Stimulated activated CD4-positive, alpha-beta T cell treated with anti-CD3 and anti-CD28 coated beads, Interleukin-2, amount 100 ng/mL, for 24 hours (primary cell): ENCODE measurements at places on chromosomes 12 and 14.

DNA sequence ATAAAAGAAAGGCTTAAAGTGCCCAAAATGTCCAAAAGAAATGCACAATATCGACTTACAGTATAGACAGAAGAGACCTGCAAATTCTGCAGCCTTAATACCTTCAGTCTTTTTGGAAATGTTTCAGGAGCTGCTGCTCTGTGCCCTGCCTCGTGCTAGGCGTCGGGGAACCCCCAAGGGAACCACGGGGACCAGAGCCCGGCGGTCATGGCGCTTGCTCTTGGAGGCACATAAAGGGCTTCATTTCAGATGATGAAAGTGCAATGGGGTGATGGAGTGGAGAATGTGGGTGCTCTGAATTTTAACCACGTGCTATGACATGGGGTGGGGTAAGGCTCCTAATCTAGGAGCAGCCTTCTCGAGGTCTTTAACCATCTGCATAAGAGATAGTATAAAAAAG, 14.8 kb upstream of the AACS start:
- DNase-seq: no peak

DNA sequence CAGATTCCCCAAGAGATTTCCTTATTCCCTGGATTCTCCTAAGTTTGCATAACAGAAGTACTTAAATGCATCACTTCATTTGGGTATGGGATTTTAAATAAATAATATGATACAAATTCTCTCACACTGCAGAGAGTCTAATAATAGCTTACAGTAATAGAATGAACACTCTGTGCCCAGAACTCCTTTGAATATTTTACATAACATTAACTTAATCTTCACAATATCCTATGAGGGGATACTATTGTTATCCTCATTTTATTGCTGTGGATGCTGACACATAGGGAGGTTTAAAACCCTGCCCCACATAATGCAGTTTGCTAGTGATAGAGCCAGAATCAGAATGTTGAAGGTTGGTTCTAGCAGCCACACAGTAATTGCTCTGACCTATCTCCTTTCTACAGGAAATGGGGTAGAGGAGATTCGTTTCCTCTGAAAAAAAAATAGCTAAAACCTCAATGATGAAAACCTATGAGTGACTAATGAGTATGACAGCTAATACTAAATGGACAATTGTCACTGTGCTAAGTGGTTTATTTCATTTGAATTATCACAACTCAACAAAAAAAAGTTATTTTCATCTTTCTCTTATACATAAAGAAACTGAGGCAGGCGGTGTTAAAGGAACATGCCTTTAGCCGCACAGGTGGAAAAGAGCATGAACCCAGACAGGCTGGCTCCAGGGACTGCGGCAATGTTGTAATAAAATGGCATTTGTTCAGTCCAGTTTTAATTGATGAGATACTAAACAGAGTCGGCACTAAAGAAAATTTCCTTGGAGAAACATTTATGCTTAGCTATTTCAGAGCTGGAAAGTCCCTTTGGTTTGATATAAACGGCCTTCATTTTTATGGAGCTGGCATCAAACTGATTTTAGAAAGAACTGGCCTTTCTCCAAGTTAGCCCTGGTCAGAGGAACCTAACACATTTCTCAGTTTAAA, 880.9 kb downstream of the NRXN3 start:
- no peak for DNase-seq

- peak; percentile 78 for DNase-seq
Observed at GRCh38 chr12:6534945-6535696, 804 bp downstream of the GAPDH start.

- DNase-seq: no peak
Observed at GRCh38 chr12:25573346-25573745, 20.3 kb upstream of the LMNTD1 start.

DNA sequence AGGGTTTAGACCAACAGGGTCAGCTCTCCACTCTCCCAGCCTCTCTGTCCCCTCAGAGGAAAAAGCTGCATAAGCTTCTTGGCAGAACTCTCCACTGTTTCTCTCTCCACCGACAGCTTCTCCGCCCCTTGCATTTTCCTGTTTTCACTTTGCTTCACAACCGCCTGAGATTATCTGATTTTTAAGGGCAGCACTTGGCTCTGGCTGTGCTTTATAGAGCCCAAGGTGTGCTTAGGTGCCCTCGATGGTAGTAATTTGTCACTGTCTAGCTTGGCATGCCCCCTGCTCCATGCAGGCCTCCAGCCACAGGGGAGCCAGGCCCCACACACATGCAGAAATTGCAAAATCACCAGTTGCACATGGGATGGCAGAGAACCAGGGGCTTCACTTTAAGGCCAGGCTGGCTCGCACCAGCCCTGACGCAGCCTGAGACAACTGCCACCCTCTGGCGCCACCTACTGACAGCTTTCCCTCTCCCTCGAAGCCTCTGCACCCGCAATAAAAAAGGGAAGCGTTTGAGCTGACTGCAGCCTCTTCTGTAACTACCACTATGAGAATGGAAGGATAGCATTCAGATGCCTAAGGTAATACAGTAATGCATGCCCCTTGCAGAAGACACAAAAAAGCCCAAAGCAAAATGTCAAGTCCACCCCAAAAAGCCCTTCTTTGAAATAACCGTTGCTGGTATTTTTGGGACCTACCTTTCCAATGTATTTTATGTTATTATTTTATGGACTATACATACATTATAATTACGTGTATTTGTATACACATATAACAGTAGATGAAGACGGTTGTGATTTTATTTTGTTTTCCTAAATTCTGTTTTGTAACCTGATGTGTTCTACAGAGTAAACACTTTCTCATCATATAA, 32.0 kb upstream of the RIMBP2 start:
- DNase-seq: peak; percentile 85

- no peak for DNase-seq
Observed at GRCh38 chr14:81169711-81170103, 51.1 kb downstream of the GTF2A1 start.

- DNase-seq: no peak
Observed at GRCh38 chr12:10408842-10409241, 715 bp downstream of the KLRC4 start.

- DNase-seq: no peak
Observed at GRCh38 chr12:93758801-93759373, 81.7 kb downstream of the CRADD start.

DNA sequence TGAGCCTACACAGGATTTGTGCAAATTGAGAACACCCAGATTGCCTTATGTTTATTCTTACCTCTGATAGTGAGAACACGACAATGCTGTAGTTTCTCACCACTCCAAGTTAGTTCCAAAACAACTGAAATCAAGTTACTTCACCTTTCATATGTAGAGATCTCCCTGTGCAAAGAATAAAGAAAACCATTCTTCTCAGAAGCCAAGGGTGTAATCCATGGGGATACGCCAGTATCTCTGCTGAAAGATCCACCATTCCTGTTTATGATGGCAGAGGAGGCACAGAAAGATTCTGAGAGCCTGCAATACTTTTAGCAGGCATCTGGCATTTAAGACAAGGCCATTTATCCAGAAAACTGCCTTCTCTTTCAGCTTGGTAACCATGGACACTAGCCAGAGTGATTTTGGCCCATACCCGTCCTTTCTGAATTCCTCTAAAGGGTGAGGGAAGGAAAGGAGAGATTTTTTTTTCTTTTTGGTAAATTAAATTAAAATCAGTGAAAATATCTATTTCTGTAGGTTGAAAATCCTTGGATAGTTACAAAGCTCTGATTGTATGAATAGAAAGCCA, 355.4 kb upstream of the FAR2 start:
- DNase-seq: no peak

- DNase-seq: peak; percentile 28
Observed at GRCh38 chr14:68682166-68683103, 110.4 kb downstream of the ZFP36L1 start.
